OCI-LY7 (cell line): ENCODE measurements at places on chromosomes 5 and 9. TPM values are rescaled to one million over a fixed set of nuclear protein-coding genes. Genes with fewer than 3 reads are reported as not detected.

DNA sequence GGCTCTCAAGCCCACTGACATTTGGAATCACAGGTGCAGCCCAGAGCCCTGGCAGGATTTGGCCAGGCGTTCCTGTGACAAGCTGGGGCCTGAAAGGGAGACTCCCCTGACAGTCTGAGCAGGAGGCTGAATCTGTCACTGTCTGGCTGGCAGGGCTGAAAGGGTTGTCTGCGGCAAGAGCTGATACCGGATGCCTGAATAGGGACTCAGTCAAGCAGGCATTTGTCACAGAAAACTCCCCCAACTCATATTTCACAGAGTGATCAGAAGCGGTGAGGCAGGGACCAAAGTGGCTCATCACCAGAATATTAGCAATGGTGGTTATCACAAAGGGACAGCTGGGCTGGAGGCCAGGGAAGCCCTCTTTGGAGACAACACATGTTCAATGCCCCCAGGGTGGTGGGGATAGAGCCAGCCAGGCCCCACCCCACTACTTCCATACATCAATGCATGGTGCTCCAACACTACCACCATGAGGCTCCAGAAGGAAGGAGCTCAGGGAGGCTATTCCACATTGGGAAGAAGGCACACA is 295.5 kb downstream of the DTWD2 start:
- DNase-seq = no peak

- DNase-seq = no peak
Observed at GRCh38 chr5:119373449-119373858, 17.6 kb downstream of the TNFAIP8 start.

The SLC25A2 gene
- 0.70 and 1.6 TPM in 2 replicates for total RNA-seq

The COL15A1 gene
- total RNA-seq = not detected in 2 replicates

The AQP3 gene
- 28.5 and 30.6 TPM in 2 replicates for total RNA-seq

The ZNF454 gene
- total RNA-seq = not detected in 2 replicates

DNA sequence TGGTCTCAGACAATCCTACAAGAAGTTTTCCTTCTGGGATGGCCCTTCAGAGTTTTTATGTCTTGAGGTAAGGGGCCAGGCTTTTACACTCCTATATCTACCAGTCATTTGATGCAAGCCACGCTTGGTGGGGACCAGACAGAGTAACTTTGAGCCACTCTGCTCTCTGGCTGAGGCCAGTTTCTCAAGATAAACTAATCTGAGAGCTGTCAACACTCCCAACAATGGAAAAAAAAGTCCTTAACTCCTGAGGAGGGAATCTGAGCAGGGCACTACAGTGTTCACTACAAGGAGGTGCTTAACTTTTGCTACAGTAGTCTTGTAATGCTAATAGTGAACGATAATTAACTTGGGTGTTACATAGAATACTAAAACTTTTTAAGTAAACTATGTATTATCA is 62.7 kb downstream of the MRPS30 start:
- no peak for DNase-seq

The DOCK2 gene
- 196 and 205 TPM in 2 replicates for total RNA-seq

The DPH7 gene
- 88.2 and 95.6 TPM in 2 replicates for total RNA-seq

The QRFP gene
- not detected in 2 replicates for total RNA-seq

The GARNL3 gene
- total RNA-seq = 16.1 and 23.2 TPM in 2 replicates

The CDC20B gene
- not detected in 2 replicates for total RNA-seq

The ITK gene
- total RNA-seq = not detected in 2 replicates

DNA sequence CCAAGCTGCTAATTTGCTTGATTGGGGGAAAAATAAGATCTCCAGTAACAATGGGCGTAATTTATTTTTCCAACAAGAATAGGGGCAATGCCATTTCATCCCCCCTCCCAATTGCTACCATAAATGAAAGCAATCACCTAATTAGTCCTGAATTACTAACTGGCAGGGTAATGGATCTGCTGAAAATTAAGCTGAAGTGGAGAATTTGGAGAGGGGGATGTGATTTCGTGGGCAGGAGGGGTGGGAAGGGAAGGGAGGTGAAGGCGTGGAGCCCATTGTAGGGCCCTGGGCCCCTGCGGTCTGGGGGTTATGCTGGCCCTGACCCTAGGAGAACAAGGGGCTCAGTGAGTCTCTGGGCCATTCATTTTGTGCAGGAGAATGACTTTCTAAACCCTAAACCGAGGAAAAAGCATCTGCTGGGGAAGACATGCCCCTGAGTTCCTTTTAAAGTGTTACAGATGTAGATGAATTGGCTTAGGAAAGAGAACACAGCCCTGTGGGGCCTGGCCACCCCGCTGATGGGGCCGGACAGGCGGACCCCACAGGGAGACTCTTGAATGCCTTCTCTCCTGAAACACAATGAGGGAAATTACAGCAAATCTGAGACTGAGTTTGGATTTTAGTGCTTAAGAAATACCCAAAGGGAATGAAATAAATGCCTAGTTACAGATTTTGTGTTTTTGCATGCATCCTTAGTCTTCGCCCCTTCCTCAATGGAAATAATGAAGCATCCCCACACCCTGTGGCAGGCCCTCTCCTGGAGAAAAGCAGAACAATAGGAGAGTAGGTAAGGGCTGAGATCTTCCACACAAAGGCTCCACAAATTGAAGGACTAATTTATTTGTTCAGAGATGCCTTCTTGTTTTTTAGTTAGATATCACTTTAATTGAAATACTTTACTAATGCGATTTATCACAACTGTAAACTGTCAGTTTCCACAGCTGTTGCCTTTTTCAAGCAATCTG is 143.2 kb downstream of the PSAT1 start:
- DNase-seq = no peak

GRCh38 chr5:10018201-10019069 is 231.3 kb downstream of the ATPSCKMT start:
- no peak for DNase-seq

The C9orf153 gene
- total RNA-seq = 0.27 and 0.31 TPM in 2 replicates

- no peak for DNase-seq
Observed at GRCh38 chr9:76906647-76906975, 697 bp upstream of the PRUNE2 start.

The SELENOP gene
- total RNA-seq = not detected in 2 replicates

DNA sequence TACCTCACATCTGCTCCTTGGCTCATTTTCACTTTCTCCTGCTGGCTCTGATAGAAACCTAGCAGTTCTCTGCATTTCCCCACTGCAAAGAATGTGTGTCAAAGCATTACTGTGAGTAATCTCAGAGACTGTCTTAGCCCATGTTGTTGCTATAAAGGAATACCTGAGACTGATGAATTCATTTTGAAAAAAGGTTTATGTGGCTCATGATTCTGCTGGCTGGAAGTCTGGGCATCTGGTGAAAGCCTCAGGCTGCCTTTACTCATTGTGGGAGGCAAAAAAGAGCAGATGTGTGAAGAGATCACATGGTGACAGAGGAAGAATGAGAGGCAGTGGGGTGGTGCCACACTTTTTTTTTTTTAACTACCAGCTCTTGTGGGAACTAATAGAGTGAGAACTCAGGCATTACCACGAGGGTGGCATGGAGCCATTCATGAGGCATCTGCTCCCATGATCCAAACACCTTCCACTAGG is 191.6 kb upstream of the CTNND2 start:
- no peak for DNase-seq

DNA sequence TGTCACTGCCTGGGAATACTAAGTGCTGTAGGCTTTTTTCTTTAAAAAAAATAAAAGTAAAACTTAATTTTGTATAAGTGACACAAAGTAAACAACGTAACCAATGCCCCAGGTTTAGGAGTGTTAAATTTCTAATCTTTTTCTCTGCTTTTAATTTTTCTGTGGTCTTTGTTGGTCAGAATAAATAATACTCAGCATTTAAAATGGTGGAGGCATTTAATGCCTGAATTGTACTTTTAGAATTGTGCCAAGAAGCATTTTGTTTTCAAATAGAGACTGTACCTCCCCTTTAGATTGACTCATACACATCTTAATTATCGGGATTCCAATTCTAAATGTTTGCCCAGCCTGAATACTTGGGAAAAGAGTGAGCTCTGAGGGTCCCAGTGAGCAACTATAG is 1.6 kb downstream of the DMXL1 start:
- DNase-seq = no peak

- no peak for DNase-seq
Observed at GRCh38 chr5:66151030-66151429, 6.9 kb downstream of the SREK1 start.

The IFNA21 gene
- total RNA-seq = not detected in 2 replicates

DNA sequence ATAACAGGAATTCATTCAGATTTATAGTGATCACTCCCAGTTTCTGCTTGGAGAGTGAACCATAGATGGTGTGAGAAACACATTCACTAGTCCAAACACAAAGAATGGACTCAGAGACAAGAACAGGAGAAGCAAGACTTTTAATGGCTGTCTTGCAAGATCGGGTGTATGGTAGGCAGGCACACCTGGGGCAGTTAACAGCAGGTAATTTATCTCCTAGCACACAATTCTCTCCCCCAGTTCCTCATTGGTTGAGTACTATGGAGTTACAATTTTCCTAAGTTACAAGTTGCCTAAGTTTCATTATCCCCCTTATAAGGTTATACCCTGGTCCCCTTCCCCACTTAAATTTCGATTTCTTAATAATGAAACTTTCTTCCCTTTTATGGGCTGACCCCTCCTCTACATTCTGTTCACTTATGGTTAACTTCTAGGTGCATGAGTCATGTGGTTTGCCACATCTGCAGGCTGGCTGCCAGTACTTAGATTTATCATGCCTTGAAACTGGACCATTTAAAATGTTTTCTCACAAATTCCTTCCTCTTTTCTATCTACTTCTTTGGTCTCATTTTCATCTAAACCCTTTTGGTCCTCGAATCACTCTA is 623.3 kb downstream of the HINT1 start:
- DNase-seq = no peak

DNA sequence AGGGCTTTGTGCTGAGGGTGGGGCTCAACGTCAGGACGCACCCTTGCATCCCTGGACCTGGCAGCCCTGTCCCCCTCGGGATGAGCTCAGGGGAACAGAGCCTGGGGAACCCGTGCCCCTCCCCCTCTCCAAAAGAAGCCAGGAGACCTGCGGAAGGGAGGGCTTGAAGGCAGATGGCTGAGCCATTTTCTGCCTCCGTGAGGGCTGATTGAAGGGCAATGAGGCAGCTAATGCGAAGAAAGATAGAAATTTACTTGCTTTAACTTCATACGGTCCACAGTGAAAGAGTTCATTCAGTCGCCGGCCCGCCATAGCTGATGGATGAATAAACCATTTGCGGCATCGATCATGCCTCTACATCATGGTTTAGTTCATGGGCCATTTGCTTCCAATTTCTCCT is 28.8 kb downstream of the ASS1 start:
- DNase-seq = no peak

The AFAP1L1 gene
- total RNA-seq = not detected in 2 replicates

GRCh38 chr5:170571875-170572852 is 68.3 kb downstream of the KCNIP1 start:
- DNase-seq = no peak

DNA sequence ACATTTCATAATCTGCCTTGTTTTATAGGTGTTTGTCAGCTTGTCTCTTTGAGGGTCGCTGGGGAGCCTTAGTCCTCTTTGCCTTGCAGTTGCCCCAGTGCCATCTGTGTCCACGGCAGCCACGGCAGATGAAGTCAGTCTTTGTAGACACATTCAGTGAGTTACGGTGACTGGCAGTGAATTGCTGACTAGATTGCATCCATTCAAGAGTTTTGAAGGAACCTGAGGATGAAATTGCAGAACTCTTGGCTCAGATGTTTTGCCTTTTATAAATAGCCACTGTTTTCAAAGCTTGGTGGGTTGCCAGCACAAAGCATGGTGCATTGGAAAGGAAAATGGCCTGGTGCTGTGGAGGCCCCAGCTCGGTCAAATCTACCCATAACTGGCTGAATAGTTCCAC is 125.6 kb downstream of the TRIO start:
- DNase-seq = no peak

- DNase-seq = no peak
Observed at GRCh38 chr9:77809552-77809951, 161.4 kb upstream of the GNA14 start.

DNA sequence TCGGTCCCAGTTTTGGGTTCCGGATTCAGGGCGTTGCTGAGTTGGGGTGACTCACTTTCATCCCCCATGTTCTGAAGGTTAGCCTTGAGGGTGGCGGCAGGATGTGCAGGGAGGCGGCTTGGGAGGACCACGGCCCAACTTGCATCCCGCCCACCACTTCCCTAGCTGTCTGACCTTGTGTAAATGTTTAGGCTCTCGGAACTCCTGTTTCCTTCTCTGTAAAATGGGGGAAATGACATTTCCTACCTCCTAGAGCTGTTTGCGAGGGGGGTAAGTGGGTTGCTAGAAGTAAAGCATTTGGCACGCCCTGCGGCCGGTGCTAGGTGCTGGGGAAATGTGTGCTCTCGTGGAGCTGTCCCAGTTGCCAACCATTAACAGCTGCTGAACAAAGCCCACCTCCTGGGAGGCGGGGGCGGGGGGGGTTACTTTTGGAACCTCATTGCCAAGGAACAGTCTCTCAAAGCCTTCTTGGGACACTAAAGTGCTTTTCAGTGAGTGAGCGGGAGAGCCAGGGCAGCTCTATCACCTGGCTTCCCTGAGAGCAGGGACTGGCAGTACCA is 27.5 kb downstream of the PTGES2 start:
- no peak for DNase-seq

- DNase-seq = peak; percentile 83
Observed at GRCh38 chr5:143229896-143230675, 173.4 kb downstream of the NR3C1 start.

DNA sequence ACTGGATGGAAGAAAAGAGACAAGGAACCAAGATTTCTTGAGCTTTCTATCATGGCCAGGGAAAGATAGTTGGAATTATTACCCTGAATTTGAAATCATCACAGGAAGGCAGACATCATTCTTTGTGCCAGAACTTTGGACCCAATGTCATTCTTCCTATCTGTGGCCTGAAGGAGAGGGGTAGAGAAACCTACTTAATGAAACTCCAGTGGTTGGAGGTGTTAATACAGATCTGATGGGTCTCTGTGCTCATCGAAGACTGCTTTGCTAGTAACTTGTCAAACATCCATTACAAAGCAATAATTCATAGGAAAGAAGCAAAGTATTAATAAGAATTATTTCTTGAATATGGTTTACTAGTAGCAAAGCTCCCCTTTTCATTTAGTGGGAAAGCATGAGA is 26.9 kb downstream of the PRLR start:
- no peak for DNase-seq

GRCh38 chr5:40080191-40080590 is 599.5 kb upstream of the PTGER4 start:
- no peak for DNase-seq
